Muscle of arm (tissue), 14 donors: ENCODE measurements at places on chromosomes 4 and X. TPM values are rescaled to one million over a fixed set of nuclear protein-coding genes. Genes with fewer than 3 reads are reported as not detected.
A peak's percentile ranks its signal among the peaks of the same experiment; 100 is the strongest.

DNA sequence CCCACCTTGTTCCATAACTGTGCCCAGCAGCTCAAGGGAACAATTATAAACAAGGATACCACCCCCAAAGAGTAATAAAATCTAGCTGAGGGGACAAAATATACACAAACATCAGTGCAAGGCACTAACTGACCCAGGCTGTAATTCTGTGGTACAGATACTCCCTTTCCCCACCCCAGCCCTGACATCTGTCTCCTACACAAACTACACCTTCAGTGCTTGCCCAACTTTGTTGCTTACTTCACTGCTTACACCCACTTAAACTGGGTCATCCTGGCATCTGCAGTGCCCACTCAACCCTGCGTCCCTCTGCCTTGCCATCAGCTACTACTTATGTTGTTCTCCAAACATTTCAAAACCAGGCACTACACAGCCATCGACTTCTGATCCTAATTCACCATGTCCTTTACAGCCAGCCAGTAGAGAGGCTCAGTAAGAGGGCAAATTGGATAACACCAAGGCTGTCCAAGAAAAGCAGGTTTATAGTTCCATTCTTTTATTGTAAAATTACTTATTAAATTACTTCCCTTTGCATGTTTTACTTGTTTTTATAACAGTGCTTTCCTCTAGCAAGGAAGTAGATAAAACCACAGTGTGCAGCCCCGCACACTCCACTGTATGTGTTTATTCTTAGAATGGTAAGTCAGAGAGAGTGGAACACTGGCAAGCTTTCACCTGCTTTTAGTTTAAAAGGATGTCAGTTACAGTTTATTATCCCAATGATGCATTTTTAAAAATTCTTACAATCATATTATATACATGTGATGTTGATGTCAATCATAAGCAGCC is 149.6 kb downstream of the INPP4B start:
- no peak for DNase-seq

GRCh38 chr4:16212138-16212782 is 14.0 kb downstream of the TAPT1 start:
- DNase-seq: no peak

GRCh38 chrX:132077414-132077813 is 50.4 kb downstream of the FRMD7 start:
- DNase-seq: no peak

DNA sequence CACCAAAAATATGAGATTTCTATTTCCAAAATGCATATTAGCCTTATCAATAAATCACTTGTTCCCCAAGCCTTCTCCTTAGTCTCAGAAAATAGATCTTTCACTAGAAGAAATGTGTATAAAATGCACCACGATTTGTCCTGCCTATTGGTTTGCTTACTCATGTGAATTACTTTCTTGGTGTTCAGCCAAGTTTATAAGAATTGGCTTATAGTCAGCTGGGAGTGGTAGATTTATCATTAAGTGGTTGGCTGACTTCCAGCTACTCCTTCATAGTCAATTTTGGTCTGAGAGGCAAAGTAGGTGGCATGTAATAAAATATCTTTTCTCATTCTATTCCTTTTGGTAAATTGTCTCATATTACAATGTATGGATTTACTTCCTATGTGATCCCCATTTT is 1.3 kb downstream of the SULT1E1 start:
- DNase-seq: peak; percentile 15

GRCh38 chr4:1727117-1728031 is 6.1 kb downstream of the TACC3 start:
- DNase-seq: no peak

GRCh38 chr4:108360754-108361445 is 192.2 kb upstream of the LEF1 start:
- peak; percentile 36 for DNase-seq

DNA sequence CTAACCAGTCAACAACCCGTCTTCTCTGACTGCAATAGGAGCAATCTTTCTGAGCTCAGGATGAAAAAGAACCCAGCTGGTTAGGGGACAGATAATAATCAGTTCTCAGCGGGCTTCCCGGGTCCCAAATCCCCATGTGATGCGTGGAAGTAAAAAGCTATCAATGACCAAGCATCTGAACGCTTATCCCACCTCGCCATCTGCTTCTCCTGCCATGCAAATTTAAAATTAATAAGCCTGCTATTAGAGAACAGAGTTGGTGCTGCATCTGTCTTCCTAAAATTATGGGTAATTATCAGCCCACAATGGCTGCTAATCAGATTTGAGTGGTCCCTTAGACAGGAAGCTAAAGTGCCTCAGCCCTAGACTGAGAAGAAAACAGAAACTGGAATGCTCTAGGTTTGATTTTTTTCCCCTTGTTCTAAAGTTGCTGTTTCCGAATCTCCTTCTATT is 37.5 kb downstream of the AFAP1 start:
- DNase-seq: no peak

GRCh38 chr4:9143421-9144080 is 26.7 kb upstream of the FAM90A26 start:
- no peak for DNase-seq

DNA sequence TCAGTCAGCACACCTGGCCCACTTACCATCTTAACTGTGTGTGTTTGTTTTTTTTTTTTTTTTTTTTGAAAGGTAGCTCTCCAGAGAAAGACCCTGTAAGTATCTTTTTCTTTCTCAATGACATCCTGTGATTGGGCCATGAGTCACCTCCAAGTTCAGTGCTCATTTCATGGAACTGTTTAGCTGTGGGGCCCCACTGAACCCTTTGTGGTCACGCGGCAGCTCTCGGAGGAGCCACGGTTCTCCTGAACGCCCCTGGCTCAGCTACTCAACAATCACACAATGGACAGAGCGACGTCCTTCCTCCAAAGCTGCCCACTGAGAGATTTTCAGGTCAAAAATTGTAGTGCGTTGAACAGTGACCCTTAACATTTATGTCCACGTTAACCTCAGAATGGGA is 14.2 kb upstream of the IL3RA start:
- no peak for DNase-seq

DNA sequence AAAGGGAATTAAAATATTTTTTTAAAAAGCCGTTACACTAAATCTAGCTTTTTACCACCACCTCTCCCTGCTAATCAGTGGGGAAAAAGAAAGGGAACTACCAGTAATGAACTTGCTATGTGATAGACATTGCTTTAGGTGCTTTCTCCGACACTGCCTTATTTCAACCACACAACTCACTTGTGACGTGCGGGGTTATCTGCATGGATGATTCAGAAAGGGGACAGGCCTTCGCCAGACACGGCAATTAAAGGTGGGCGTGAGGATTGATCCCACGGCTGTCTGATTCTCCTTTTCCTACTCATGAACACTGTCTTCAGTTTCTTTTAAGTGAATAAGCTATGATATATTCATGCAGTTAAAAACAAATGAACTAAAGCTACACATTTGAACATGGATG is 882 bp upstream of the CXCR3 start:
- DNase-seq: no peak

- DNase-seq: no peak
Observed at GRCh38 chrX:48472851-48473703, 2.9 kb upstream of the FTSJ1 start.

GRCh38 chr4:76208005-76208765 is 5.4 kb downstream of the SCARB2 start:
- peak; percentile 76 for DNase-seq

DNA sequence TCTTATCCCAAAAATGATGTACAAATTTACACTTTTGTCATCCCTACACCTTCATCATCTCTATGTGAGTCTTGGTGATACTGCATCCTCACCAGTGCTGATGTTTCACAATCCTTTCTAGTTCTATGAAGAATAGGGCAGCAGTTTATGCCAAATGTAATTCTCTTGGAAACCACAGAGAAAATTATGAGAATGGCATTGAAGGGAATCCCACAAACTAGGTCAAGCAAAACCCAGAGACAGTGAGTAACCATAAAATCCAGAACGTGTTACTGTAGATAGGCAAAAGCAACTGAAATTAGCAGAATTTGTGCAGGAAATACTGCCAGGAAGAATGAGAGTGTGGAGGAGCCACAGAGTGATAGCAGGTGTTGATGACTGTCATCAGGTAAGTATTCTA is 24.5 kb downstream of the IL15 start:
- no peak for DNase-seq

DNA sequence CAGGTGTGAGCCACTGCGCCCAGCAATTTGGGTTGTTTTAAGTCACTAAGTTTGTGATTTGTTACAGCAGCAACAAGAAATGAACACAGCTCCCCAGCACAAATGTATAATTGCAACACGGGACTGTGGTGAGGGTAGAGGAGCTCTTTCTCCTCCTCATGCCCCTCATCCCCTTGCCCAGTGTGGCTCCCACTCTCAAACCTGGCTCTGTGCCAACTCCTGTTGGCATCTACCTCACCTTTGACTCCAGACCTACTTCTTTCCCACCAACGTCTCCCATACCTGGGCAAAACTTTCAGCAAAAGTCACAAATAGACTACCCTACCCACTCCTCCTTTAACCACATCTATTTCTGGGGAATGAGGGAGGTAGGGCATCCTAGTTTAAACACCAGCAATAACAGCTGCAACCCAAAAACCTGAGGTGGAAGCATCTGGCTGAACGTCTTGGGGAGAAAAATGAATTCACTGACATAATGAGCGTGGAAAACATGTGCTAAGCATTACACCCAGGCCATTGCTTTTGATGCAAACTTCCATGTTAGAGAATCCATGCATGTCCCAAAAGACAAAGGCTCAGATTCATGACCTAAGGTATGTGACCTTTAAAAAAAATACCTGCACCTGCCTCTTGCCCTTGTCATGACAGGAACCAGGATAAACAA is 19.2 kb downstream of the LNX1 start:
- DNase-seq: no peak

DNA sequence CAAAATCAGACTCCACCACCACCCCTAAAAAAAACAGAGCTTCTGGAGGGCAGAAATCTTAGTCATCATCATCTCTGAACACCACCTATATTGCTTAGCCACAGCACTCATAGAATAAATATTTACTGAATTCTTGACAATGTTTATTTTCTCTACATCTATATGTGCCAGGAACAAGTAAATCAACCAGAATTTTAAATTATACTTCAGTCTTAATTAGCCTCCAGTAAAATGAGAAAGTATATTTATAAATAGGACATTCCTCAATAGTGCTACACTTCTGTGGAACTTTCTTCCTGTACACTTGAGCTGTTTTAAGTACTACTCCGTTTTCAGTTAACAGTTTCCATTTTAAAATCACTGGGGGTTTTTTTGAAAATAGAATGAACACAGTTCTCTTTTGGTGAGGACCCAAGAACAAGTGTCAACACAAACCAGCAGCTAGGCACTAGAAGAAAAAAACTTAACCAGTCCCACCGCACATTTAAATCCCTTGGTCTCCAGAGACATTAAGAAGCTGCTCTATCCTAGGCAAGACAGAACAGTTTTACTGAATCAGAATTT is 25.5 kb downstream of the SMIM14 start:
- DNase-seq: no peak

DNA sequence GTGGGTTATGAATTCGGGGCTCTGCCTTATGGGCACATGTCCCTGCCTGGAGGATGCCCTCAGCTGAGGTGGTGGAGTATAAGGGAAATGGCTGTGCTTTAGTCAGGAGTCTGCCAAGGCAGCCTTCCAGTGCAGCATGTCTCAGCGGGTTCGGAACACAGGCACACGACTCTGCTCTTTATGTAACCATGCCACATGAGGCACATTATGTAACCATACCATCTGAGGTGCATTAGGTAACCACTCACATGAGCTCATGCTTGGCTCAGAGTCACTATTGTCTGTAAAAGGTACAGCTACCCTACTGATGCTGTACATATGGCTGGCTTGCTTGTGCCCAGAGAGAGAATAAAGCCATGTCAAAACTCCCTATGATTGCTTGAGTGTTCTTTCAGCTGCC is 723.6 kb downstream of the TRAM1L1 start:
- DNase-seq: no peak

GRCh38 chr4:170691168-170691567 is 601.4 kb upstream of the AADAT start:
- peak; percentile 5 for DNase-seq

DNA sequence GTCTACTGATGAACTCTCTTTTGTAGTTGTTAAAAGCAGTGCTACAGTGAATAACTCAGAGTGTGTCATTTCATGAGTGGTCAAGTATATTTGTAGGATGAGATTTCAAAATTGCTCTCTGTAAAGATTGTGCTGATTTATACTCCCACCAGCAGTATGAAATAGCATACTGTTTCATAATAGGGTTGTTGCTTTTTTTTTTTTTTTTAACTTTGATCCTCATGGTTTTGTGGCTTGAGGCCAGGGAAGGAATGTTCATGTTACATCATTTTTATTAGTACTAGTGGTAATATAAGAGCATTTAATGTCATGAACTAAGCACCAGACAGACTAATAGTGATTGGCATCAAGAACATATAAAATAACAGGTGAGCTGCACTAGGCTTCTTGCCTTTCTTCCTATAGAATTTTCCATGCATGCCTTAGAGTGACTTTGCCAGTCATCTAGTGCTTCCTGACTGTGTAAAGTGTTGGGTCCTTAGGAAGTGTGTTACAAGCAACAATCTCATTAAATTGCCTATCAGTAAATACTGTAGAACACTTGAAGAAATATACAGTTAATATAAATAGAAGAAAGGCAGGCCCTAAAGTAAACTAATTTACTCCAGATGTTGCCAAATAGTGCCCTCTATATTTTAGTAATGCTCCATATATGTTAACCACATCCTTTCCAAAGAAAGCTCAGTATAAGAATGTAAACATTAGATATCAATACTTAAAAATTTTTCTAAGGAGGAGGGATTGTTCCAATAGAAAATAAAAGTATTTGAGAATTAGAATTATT is 38.6 kb upstream of the MSMO1 start:
- no peak for DNase-seq

- no peak for DNase-seq
Observed at GRCh38 chr4:24867766-24868296, 45.0 kb downstream of the CCDC149 start.

- peak; percentile 65 for DNase-seq
Observed at GRCh38 chr4:85675076-85676049, 200.4 kb downstream of the ARHGAP24 start.

Gene RAB9B
- 25.5 TPM for polyA plus RNA-seq

Gene PSAPL1
- polyA plus RNA-seq: not detected

Gene WAS
- polyA plus RNA-seq: 2.5 TPM

Gene DUSP21
- polyA plus RNA-seq: not detected

Gene PCYT1B
- polyA plus RNA-seq: 1.6 TPM

Gene SAGE1
- not detected for polyA plus RNA-seq

Gene KLB
- 0.06 TPM for polyA plus RNA-seq

Gene CYTL1
- 9.0 TPM for polyA plus RNA-seq
